ENCODE measurements at places on chromosomes 3 and 15.

DNA sequence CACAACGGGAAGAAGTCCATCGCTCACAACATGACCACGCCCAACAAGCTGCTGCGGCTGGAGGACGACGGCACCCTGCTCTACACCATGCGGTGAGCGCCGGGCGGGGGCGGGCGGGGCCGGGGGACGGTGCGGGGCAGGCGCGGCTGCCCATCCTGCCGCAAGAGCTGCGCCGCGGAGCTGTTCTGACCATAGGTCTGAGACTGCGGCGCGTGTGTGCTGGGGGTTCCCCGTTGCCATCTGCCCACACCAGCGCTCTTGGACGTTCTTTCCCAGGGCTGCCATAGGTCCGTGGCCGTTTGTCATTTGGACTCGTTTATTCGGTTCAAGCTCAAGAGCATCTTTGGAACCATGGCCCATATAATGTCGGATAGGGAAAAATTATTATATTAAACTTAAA lies 16.6 kb downstream of the GABRA5 start:
- no peak for ATAC-seq

DNA sequence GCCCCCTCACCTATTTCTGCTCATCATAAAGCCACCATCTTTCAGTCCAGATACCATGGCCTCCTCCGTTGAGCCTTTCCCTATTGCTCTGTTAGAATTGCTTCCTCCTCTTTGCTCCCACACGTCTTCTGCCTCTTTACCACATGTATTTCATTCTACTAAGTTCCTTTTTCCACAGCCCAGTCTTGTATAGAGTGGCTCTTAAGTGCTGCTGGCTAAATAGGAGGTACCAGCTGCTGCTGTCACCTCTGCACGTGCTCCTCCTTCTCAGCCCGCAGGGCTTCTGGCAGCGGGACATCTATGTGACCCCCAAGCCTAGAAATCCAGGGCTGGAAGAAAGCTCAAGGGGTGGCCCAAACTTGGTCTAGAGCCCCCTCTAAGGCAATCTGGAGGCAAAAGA lies 38.8 kb upstream of the PLXND1 start:
- ATAC-seq, result no peak

DNA sequence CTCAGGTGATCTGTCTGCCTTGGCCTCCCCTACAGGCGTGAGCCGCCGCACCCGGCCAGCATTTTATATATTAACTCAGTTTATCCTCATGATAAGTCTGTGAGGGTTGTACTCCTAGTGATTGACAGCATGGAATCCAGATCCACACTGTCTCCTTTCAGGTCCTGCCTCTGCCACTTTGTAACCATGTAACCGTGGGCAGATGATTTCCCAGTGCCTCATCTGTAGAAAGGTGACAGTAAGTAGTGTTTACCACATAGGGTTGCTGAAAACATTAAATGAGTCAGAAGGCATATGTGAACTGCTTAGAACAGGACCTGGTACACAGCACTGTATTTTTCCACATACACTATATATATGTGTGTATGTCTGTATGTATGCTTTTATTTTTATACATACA lies 2.4 kb downstream of the FYTTD1 start:
- ATAC-seq, result no peak

GRCh38 chr3:73349657-73350056 lies 275.1 kb downstream of the PDZRN3 start:
- no peak for ATAC-seq

DNA sequence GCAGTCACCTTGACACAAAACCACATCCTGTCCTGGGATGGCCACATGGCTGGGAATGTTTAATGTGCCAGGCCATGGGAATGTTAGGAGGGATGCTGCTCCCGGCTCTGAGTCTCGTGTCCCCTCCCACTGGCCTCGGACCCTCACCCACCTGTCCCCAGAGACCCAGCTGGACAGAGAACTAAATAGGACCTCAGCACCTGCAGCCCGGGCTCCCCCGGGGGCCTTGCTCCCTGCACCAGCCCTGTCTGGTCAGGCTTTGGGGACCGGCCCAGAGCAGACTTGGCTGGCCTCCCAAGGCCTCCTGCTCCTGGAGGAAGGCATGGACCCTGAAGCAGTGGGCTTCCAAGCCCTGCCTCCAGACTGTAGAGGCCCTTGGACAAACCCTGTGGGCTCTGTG lies 100.0 kb upstream of the IQSEC1 start:
- no peak for ATAC-seq

DNA sequence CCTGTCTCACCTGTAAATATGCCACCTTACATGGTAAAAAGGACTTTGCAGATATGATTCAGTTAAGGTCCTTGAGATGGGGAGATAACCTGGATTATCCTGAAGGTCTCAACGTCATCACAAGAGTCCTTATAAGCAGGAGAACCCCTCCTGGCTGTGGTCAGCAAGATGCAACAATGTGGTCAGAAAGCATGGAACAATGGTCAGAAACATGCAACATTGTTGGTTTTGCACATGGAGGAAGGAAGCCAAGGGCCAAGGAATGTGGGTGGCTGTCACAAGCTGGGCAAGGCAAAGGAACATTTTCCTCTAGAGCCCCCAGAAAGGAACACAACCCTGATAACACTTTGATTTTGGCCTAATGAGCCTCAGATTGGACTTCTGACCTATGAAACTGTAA lies 9.4 kb upstream of the SUMF1 start:
- no peak for ATAC-seq

DNA sequence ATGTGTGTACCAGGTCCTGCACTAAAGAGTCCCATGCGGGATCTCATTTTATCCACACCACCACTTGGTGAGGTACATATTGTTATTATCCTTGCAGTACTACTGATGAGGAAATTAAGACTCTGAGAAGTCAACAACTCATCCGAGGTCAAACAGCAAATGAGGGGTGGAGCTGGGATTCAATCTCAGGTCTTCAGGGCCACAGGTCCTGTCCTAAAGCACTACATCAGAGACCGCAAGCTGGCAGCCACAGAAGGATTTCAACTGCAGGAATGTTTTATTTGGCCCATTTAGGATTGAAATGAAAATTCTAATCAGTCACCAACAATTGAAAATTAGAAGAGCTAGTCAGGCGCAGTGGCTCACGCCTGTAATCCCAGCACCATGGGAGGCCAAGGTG lies 131.4 kb downstream of the ADAMTS17 start:
- no peak for ATAC-seq

DNA sequence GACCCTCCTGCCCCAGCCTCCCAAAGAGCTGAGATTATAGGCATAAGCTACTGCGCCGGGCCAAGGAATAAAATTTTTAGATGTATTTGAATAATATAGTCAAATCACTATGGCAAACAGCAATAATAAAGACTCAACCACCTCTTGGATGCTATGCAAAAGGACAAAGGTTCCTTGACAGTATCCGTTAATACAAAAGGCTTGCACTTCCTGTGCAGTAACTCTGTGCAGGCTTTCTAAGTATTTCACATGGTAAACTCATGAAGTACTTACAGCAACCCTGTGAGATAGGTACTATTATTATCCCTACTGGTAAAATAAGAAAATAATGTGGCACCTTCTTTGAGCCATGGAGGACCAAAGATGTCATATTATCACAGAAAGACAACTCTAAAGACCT lies 86.8 kb downstream of the SHQ1 start:
- ATAC-seq, result no peak

DNA sequence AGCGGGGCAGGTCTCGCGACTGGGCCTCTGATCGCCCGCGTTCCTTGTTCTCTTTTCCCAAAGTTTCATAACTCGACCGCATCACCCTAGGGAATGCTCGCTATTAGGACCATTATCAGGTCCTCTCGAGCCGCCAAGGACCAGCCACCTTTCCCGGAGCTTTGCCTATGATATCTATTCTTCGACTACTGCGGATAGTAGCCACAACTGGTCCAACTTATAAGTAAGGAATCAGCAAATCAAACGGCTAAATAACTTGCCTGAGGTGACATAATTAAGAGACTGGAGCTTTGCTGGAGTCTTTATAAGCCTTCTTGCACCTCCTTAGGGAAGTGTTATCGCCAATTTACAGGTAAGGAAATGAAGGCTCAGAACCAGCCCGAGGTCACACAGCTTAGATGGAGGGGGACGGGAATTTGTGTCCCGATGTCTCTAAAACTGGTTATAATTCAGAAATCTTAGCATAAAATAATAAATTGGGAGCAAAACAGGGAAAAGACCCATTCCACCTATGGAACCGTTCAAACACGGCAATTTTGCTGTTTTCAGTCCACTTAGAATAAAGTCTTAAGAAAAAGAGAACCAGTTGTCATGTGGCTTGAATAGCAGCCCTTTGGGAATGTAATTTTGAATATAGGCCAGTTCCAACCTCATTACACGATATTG lies 479 bp upstream of the PLD1 start:
- ATAC-seq, result no peak

DNA sequence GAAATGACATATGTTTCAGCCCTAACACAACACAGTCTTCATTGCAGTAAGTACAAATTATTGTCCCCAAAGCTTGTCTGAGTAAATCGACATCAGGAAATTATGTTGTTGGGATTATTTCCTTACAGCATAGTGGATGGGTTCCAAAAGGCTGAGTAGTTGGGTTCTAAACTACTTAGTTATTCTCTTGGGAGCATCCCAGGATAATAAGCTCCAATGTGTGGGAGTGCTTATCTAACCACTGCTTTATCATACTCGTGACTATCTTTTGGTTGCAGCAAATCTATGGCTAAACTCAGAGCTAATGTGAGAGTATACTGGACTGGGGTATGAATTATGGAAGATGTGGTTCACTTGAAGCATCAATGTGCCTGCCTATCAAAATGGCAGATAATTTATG lies 128.5 kb downstream of the RBMS3 start:
- no peak for ATAC-seq

- ATAC-seq, result no peak
These were observed 202.8 kb downstream of the PLCL2 start for GRCh38 chr3:17087509-17087908.

- no peak for ATAC-seq
These were observed 201.9 kb upstream of the STRIT1 start for GRCh38 chr3:155495387-155495786.

DNA sequence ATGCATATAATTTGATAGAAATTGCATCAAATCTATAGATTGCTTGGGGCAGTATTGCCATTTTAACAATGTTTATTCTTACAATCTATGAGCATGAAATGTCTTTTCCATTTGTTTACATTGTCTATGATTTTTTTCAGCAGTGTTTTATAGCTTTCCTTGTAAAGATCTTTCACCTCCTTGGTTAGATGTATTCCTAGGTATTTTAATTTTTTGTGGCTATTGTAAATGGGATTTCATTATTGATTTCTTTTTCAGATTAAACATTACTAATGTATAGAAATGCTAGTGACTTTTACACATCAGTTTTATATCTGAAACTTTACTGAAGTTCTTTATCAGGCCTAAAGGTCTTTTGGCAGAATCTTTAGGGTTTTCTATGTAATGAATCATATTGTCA lies 237.6 kb upstream of the STAC start:
- no peak for ATAC-seq

DNA sequence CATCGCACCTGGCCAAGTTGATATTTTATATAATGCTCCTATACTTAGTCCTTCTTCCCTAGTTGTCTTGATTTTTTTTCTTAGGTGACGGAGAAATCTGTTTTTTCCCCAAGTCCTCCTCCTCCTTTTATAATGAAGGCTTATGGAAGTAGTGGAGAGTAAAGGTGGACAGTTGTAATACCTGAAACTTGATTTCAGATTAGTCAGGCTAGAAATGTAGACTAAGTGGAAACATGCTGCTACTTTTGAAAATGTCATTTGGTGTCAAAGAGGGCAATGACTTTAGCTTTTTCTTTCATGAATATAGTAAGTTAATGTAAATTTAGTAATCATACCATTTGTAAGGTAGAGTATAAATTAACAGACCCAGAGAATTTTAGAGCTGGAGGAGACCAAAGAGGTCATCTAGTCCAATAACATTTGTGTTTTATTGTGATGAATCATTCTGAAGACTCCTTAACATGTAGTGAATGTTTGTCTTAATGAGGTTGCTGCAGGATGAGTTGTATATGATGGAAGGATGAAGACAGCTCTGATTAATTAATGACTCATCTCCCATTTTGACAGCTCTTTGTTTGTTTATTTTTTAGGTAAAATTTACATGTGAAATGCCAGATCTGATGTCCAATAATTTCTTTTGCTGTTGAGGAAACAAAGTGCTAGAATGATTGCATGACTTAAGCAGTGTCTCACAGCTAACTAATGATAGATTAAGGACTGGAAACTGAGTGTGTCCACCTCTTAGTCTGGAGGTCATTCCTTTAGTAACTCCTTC lies 8.7 kb downstream of the CTDSPL2 start:
- no peak for ATAC-seq
